Activated CD8-positive, alpha-beta memory T cell treated with anti-CD3 and anti-CD28 coated beads for 1 hour (primary cell): ENCODE measurements at places on chromosomes 7 and 10.

- DNase-seq: no peak
These were observed 66.5 kb downstream of the RAB11FIP2 start for GRCh38 chr10:117980216-117980615.

DNA sequence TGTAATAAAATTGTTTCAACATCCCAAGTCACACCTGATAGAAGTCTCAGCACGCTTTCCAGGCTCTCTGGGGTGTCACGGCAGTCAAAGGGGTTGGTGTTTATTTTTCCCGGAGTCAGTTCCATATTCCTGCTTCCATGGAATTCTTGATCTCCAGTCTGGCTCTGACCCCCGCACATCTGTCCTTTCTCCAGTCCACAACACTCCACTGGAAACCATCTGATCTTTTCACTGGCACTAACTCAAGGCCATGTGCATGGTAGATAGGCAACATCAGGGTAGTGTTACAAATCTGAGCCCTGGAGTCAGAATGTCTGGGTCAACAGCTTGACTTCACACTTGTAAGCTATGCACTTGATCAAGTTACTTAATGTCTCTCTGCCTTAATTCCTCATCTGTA lies 176.2 kb downstream of the WDR11 start:
- no peak for DNase-seq

- DNase-seq: no peak
These were observed 203.0 kb downstream of the HIBADH start for GRCh38 chr7:27459731-27460053.

DNA sequence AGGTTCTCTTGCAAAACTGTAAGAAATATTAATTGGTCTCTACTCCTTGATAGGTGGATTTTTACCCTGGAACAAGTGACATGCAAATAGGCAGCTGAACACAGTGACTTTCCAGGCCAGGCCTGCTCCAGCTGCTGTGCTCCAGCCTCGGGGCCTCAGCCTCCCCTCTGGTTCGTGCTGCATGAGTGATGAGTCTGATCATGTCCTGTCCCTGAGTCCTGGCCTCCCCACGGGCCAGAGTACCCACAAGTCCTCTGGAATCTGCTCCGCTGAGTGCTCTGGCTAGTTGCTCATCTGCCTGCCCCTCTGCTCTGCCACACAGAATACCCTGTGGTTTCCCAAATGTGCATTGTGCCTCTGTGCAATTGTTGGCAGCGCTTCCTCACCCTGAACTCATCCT lies 80.1 kb upstream of the PDZD8 start:
- DNase-seq: no peak
